CD4-positive, alpha-beta T cell treated with Interleukin-15 for 1 hour (primary cell): ENCODE measurements at places on chromosomes 3 and 15.
A peak's percentile ranks its signal among the peaks of the same experiment; 100 is the strongest.

DNA sequence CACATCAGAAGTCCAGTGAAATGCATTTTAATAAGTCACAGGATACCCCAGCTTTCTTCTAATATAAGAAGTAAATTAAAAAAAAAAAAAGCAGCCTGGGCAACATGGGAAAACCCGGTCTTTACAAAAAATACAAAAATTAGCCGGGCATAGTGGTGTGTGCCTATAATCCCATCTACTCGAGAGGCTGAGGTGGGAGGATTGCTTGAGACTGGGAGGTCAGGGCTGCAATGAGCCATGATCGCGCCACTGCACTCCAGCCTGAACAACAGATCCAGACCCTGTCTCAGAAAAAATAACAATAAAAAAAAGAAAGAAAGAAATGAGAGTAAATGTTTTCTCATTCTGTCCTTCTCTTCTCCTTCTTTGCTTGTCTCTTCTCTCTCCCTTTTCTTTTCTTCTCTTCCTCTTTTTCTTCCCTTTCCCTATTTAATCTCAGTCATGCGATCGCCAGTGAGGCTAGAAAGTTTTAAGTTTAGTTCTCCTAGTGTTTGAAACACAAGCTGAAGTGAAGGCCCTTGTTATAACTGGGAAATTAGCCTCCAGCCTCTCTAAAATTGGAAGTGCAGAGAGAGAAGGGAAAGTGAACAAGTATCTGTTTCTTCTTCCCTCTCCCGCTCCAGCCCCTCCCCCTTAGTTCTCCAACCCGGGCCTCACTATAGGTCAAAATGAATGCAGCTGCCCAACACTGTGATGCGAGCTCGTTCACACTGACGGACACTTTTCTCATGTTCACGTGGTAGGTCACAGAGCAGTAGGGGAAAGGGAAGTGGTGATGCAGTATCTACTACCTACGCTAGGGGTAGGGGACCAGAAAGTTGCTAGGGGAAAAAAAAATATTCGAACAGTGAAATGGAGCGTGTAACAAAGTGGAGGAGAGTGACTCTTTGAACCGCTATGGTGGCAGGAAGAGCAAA is 23.5 kb upstream of the TSC22D2 start:
- DNase-seq: peak; percentile 81

- DNase-seq: no peak
Observed at GRCh38 chr3:125186800-125187598, 25.5 kb downstream of the SLC12A8 start.

GRCh38 chr15:69590201-69590710 is 137.6 kb downstream of the RPLP1 start:
- no peak for DNase-seq

DNA sequence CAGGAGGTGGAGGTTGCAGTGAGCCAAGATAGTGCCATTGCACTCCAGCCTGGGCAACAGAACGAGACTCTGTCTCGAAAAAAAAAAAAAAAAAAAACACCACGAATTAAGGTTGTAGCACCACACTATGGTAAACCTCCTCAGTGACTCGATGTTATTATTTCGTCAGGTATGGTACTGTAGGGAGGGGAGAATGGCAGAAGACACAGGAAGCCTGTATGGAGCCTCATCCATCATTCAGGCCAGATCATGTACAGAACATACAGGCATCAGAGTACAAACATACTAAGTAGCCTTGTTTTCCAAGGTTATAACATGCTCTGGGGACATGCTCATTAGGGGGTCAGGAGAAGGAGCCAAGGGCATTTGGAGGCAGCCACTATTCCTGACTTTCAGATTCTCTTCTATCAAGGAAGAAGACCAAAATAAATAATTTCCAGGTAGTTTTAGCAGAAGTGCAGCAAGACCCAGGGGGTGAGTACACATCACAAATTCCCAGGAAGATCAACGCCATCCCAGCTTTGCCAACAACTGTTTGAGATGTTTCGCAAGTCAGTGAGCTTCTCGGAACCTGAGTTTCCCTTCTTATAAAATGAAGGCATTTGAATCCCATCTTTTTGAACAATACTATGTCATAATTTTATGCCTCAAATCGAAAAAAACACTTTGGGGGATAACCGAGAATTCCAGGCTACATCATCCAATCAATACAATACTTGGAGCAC is 79.8 kb downstream of the FOXP1 start:
- DNase-seq: no peak

GRCh38 chr3:23253214-23253613 is 50.1 kb downstream of the UBE2E2 start:
- DNase-seq: no peak
